ENCODE measurements at places on chromosomes 2 and 18. TPM values are rescaled to one million over a fixed set of nuclear protein-coding genes. Genes with fewer than 3 reads are reported as not detected.

Gene HOXD1
- total RNA-seq, result not detected

Gene GKN1
- total RNA-seq, result not detected

Gene C2orf72
- 0.20 TPM for total RNA-seq

Gene CD226
- total RNA-seq, result 0.59 TPM

Gene PSMA8
- total RNA-seq, result not detected
